Hematopoietic multipotent progenitor cell treated with erythropoietin and hydrocortisone succinate and interleukin-3 and kit ligand, for 15 days (in vitro differentiated cells): ENCODE measurements at places on chromosomes 7 and 10.

GRCh38 chr7:16416289-16417282 is 4.8 kb downstream of the CRPPA start:
- DNase-seq: no peak

- DNase-seq: no peak
These were observed 240.1 kb downstream of the ELMO1 start for GRCh38 chr7:37208528-37208927.

- no peak for DNase-seq
These were observed 297.9 kb upstream of the FZD1 start for GRCh38 chr7:90966346-90966745.

- DNase-seq: no peak
These were observed 51.9 kb downstream of the GNAT3 start for GRCh38 chr7:80459776-80460510.

GRCh38 chr10:95542330-95542729 is 18.8 kb downstream of the SORBS1 start:
- no peak for DNase-seq

DNA sequence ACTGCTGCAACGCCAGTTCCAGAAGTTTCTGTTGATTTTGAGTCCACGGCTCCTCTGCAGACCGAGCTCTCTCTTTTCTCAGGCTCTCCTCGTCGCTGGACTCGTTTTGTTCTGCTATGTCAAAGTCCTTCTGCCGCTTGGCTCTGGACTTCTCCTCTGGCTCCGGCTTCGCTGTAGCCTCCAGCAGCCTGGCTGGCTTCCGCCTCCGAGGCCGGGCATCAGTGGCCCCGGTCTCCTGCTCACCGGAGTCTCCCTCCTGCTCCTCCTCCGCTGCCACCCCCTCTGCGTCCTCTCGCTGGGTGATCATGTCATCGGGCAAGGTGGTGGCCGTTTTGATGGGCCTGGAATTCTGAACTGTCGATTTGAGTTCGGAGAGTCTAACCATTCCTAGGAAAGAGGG is 225.2 kb downstream of the MLLT10 start:
- DNase-seq: no peak

DNA sequence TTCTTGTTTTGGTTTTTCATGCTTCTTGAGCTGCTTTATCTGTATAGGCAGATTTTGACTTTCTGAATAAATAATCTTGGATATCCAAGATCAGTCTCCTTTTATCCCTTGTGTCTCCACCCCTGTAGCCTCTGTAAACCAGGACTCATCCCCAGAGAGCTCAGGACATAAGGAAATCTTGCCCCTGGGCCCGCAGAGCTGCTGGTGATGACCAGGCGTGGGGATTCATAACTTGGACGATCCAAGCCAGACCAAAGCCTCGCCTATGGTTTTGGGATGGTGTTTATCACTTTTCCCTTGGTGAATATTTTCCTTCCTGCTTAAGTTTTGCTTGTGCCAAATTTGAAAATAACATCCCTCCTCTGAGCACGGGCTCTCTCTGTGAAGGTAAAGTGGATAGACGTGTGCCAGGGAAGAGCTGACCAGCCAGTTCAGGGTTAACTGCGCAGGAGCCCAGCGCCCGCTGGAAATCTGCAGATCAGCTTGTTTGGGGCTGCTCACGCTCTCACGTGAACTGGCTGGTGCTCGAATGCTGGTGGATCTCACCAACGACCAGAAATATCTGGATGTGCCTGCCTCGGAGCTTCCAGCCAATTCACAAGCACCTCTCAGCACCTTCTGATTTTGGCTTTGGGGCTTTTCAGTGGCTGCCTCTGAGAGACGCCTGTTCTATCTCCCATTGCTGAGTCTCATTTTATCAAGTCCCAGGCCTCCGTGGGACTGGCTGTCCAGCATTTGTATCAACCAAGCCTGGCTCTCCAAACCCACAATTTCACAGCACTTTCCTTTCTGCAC is 132.1 kb upstream of the BTBD16 start:
- DNase-seq: no peak

- DNase-seq: no peak
These were observed 46.1 kb downstream of the ASB13 start for GRCh38 chr10:5620223-5620721.

GRCh38 chr7:48102530-48102929 is 13.5 kb downstream of the UPP1 start:
- no peak for DNase-seq

GRCh38 chr7:252981-253380 is 37.0 kb upstream of the FOXL3 start:
- DNase-seq: no peak
